ENCODE measurements at places on chromosomes 11 and 22.
A peak's percentile ranks its signal among the peaks of the same experiment; 100 is the strongest.

DNA sequence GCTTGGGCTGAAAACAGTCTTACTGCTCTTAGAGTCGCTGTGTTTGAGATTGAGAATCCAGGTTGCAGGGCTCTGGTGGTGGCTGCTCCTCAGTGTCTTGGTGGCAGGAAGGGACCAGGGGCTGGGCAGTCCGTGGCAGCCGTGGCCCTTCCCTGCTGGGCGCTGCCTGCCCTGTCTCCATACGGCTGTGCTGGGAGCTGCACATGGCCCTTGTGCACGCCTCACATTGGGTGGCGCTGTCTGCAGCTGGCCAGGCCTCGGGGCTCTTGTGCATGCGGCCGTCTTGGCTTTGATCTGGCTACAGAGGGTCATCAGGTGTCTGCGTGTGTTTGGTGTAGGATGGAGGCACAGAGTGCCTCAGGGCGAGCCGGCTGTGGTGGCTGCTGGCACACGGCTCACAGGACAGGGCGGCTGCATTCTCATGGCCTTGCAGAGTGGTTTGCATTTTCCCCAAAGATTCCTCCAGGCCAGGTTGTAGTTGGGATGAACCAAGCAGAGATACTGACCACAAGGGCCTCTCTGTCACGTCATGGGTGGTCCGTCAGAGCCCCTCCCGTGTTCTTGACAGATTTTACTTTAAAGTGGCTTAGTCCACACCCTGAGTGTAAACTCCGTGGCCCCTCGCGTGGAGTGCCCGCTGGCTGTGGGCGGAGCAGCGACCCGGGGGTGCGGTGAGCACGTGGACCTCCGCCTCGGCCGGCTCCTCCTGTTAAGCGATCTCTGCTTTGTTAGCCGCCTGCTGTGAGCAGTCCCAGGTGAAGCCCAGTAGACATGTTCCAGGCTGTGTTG, 34.7 kb downstream of the MUC6 start:
- no peak for DNase-seq

GRCh38 chr22:45424241-45424731, 10.8 kb downstream of the RIBC2 start:
- DNase-seq, result no peak

DNA sequence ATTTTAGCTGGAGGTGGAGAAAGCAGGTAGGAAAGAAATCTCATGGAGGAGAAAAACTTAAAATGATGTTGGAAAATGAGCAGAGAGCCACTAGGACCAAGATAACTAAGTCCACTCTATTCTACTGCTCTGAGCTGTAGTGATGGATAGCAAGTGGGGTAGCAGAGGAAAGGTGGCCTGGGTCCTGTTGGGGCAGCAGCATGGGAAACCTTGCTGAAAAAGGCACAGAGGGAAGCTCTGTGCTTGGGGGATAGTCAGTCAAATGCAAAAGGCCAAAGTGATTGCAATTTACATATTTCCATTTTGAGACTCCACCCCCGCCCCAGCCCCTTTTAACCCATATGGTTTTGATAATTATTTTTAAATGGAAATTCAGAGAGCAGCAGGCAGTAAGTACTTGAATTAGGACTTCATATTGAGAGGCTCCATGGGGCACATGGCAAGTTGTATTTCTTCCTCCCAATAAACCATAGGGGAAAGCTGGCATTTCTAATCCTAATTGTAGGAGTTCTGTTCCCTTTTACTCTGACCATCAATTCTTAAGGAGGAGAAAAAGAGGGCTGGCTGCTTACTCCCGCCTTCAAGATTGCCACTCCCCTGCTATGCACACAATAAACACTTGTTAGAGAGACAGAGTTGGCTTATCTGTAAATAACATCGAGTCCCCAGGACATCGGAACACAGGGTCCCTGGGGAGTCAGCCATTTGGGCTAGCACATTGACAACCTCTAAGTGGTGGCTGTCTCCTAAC, 1341.5 kb upstream of the TENM4 start:
- DNase-seq, result no peak

- DNase-seq, result no peak
These were observed 612 bp downstream of the IGF2 start for GRCh38 chr11:2138431-2139122.

- DNase-seq, result no peak
These were observed 1.9 kb downstream of the BTG4 start for GRCh38 chr11:111510311-111510710.

- no peak for DNase-seq
These were observed 46.3 kb downstream of the BIRC2 start for GRCh38 chr11:102393272-102393730.

GRCh38 chr11:134752526-134752925, 340.5 kb upstream of the B3GAT1 start:
- no peak for DNase-seq

GRCh38 chr11:134841972-134842371, 429.9 kb upstream of the B3GAT1 start:
- DNase-seq, result no peak

GRCh38 chr22:37534445-37534844, 15.2 kb upstream of the CARD10 start:
- DNase-seq, result no peak

GRCh38 chr22:27137871-27138337, 480.5 kb downstream of the MIAT start:
- DNase-seq, result no peak

- DNase-seq, result no peak
These were observed 68.8 kb upstream of the CLTCL1 start for GRCh38 chr22:19360300-19360792.

GRCh38 chr22:19546680-19547079, 22.5 kb upstream of the CLDN5 start:
- no peak for DNase-seq

DNA sequence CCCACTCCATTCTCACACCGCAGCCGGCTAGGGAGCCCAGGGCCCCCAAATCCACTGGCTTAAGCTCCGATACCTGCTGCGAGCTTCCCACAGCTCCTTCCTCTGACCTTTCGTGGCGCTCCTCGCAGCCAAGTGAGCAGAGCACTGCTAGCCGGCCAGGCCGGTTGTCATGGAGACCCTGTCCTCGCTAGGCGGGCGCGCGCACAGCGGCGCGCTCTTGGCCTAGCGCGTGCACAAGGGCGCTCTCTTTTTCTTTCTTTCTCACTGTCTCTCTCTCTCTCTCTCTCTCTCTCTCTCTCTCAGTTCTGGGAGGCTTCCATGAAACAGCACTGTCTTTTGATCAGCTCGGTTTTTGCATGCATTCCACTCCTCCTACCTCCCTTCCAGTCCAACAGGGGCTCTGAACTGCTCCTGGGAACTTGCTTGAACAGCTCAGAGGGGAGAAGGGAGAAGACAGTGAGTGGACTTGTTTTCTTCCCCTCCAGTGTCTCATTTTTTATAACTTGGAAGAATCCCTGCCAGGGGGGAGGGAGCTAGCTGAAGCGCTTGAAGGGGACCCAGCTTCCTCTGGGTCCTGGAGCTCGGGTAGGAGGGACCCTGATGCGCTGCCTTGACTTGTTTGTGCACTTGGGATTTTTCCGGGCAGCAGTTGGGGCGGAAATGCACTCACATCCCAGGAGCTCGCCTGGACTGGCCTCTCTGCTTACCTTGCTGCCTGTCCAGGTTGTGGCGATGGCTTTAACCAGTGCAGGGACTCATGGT, 100.3 kb upstream of the AKIP1 start:
- DNase-seq, result no peak

DNA sequence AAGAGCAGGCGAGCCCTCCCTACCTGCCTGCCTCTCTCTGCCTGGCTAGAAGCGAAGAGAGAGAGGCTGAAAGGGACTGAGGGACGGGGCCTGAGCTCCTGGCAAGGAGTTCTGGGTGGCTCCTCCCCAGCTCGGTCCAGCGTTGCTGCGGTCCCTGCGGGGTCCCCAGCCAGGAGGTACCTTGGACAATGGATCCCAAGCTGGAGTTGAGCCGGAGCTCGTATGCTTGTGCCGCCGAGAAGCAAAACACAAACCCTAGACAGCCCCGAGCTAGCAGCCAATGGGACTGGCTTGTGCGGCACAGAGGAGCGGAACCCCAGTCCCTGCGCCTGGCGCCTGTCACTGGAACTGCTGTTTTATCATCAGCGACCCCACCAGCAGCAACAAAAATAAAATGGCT, 18.3 kb downstream of the SLC25A18 start:
- DNase-seq, result no peak

GRCh38 chr22:37230673-37231405, 13.2 kb downstream of the RAC2 start:
- peak; percentile 58 for DNase-seq

GRCh38 chr11:106306942-106307341, 229.5 kb downstream of the AASDHPPT start:
- no peak for DNase-seq

DNA sequence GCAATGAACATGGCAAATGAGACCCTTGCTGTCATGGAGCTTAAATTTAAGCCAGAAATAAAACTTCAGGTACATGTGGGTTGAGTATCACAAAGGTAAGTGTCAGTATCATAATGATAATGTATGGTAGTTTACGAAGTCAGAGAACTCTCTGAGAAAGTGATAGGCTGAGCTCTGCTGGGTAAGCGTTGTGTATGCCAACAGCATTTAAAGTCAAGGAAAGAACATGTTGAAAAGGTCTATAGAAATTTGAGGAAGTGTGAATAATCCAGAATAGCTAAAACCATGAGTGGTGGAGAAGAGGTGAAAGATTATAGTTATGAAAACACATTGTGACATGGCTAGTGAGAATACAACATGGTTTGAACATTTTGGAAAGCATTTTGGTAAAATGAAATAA, 17.4 kb upstream of the CTSC start:
- no peak for DNase-seq

DNA sequence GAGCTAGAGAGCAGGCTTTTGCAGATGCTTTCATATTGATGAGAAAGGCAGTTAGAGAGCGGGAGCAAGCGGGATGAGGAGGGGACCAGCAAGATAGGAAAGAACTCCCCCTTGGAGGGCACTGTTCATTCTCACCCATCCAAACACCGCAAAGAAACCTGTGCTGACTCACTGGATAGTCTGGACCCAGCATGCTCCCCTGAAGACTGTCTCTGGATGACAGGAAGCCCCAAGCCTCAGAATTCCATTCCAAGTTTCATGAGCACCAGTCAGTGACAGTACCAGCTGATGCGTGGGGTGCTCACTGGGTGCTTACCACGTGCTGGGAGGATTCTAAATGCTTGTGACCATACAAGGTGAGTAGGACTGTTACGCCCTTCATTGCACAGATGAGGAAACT, 34.2 kb downstream of the MICAL3 start:
- DNase-seq, result no peak

GRCh38 chr11:122656073-122656630, 630 bp downstream of the UBASH3B start:
- no peak for DNase-seq

GRCh38 chr11:62022211-62022610, 54.8 kb upstream of the FTH1 start:
- no peak for DNase-seq

DNA sequence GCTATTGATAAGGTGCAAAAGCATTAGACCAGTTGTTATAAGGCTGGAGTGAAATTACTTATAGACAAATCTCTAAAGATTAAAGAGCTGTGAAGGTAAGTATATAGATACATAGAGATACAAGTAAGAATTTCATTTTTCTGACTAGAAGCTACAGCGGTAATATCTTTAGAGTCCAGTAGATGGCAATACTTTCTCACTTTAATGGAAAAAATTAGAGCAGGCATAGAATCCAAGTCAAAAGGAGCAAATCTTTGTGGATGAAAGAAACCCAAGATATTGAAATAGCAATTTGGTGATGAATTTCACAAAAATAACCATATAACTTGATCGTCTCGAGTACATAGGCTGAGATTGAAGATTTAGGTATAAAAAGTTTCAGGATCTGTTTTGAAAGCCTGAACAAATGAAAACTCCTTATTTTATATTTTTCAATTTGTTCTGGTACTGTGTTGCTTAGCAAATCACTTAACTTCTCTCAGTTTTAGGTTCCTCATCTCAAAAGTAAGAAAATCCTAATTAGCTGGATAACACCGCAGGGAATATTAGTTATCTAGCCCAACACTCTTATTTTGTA, 81.9 kb downstream of the UVRAG start:
- DNase-seq, result no peak

GRCh38 chr22:47854251-47854650, 1091.8 kb downstream of the TBC1D22A start:
- DNase-seq, result no peak

GRCh38 chr22:30265131-30265720, 1.4 kb downstream of the OSM start:
- no peak for DNase-seq

GRCh38 chr11:34483106-34483874, 30.3 kb downstream of the ELF5 start:
- no peak for DNase-seq

- no peak for DNase-seq
These were observed 5.7 kb downstream of the TNNI2 start for GRCh38 chr11:1844221-1845094.

GRCh38 chr11:126137136-126137535, 74.3 kb downstream of the RPUSD4 start:
- no peak for DNase-seq

DNA sequence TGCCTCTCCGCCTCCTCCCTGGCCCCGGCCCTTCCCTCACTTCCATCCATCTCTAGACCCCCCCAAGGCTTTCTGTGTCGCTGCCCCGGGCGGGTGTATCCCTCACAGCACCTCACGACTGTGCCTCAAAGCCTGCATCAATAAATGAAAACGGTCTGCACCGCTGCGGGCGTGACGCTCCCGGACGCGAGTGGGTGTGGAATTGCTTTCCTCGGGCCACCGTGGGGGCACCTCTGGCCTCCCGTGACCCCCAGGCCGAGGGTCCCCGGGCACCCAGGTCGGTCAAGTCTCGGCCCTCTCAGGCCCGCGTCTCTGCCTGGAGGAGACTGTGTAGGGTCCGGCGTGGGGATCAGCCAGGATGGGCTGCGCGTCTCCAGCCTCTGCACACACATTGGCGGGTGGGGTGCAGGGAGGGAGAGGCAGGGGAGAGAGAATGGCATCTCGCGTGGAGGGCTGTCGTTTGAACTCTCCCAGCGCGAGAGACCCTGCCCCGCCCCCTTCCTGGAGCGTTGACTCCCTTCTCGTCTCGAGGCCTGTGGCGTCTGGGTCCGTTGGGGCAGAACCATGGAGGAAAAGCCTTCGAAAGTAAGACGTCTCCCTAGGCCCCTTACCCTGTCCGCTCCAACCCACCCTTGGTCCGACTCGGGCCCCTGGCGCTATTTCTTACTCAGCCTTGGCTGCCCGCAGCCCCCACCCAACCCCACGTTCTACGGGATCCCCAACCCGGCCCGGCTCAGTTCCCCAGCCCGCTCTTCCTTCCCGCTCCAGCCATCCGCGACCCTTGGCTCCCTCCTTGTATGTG, at the start of gene CATSPERZ:
TSS of gene CATSPERZ (plus strand) at position 512 of the 802 bp plus-strand sequence. CDS start at position 565, 53 bp downstream.
- no peak for DNase-seq

GRCh38 chr22:19214078-19214473, 35.5 kb upstream of the SLC25A1 start:
- DNase-seq, result no peak

Measured in stimulated activated CD8-positive, alpha-beta memory T cell treated with anti-CD3 and anti-CD28 coated beads, Interleukin-7, amount 100 ng/mL, for 24 hours (primary cell).